A172 (cell line): ENCODE measurements at places on chromosomes 5 and 9.

- no peak for DNase-seq
Observed at GRCh38 chr9:68751556-68751955, 46.5 kb downstream of the PIP5K1B start.

DNA sequence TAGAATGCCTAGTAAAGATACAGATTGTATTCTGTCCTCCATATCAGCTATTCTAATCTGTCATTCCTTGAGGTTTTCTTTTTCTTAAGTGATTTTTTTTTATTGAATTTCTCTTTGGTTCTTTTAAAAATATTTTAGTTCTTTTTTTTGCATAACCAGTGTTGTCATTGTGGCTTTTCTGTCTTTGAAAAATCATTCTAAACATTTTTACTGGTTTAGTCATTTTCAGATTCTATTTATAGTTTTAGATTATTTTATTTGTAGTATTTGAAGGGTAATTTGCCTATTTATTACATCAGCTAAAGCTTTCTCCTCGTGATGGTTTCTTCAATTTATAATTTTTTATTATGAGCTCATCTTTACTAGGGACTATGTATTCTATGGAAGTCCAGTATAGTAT is 78.1 kb downstream of the NDUFAF2 start:
- no peak for DNase-seq

GRCh38 chr5:35543408-35543807 is 74.3 kb upstream of the SPEF2 start:
- no peak for DNase-seq

DNA sequence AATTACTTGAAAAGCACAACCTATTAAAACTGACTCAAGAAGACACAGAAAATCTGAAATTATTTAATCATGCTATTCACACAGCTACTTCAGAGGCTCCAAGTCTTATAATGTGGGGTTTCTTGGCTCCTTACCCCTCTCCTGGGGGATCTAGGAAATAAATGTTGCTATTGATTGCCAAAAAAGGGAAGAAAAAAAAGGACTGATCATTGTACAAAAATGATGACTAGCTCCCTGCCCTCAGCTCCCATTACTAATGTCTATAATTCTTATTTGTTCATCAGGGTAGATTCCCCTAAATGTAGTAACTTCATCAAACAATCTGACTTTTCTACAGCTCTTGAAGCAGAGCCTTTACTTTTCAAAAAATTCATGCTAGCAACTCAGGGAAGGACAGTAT is 3.3 kb upstream of the SMC5 start:
- DNase-seq = no peak

GRCh38 chr5:68884144-68884754 is 209.6 kb upstream of the SLC30A5 start:
- no peak for DNase-seq

DNA sequence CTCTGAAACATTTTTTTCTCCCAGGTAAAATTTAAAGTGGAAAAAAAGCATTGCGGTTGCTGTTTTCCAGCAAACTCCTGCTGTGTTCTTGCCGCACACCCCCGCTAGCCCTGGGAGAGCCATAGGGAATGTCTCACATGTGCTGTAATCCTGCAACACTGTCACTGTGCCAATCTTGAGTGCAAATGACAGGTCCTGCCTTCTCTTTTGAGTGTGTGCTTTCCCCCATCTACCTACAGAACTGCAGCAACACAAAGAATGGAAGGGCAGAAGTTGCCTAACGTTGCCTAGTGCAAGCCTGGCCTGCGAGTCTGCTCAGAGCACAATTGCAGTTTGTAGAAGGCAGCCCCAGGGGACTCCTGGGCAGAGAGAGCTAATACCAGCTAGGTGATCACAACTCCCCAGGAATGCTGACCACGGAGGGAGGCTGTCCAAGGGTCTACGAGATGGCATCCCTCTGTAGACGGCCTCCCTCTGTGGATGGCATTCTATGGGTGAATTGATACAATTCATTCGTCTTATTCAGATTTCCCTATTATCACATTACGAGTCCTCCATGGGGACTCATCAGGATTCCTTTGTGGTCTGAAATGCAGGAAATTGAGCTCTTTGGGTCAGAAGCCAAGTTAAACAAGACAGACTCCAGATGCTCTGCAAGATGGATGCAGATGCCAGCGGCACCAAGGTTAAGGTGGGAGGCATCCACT is 172.6 kb upstream of the S1PR3 start:
- DNase-seq = peak; percentile 69

DNA sequence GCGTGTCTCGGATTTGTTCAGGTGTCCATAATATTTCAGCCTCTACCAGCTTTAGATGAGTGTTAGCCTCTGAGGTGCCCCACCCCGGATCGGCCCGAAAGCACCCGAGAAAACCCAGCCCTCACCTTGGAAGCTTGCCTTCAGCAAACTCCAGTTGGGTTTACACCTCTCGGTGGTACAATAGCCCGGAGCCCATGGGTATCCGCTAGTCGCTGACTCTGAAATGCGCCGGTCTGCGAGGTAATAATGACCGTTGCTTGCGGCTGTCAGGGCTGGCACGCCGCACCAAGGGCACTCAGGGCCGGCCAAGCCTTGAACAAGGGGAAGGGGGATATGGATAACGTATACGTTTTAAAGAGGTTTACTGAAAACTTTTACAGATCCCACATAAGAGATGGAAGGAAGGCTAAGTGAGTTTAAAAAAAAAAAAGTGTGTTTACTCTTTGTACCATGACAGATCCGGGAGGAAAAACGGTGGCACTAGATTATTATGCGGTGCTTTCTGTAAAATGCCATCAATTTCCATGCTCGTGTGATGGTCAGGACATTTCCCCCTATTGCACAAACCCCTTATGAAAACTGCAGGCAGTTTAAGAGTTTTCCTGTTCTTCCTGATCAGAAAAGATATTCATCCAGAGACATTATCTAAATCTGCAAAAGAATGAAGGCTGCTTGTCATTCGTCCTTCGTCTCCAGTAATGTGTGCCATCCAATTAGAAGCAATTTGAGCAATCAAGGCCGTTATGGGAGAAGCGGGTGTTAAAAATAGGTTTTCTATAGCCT is 124.2 kb downstream of the TMEM161B start:
- DNase-seq = no peak

- DNase-seq = no peak
Observed at GRCh38 chr9:3887221-3887653, 361.4 kb upstream of the RFX3 start.

- no peak for DNase-seq
Observed at GRCh38 chr5:156706631-156707030, 143.5 kb upstream of the PPP1R2B start.

DNA sequence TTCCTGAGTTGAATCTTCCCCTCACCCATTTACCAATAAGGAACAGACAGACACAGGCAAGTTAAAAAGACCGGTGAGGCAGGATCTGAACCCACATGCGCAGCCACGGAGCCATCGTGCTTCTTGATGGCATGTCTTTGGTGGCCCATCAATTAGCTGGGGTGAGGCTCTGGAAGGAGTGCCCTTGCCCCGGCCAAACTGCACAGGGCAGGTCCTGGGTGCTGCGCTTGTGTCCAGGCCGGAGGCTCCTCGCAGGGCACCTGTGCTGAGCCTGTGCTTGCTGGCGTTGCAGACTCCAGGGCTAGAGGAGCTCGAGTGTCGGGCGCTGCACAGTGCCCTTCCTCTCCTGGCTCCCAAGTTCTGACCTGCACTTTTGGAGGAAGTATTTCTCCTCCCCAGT is 66.4 kb downstream of the PSMB7 start:
- no peak for DNase-seq

- peak; percentile 54 for DNase-seq
Observed at GRCh38 chr9:16368237-16369087, 502.0 kb downstream of the BNC2 start.

DNA sequence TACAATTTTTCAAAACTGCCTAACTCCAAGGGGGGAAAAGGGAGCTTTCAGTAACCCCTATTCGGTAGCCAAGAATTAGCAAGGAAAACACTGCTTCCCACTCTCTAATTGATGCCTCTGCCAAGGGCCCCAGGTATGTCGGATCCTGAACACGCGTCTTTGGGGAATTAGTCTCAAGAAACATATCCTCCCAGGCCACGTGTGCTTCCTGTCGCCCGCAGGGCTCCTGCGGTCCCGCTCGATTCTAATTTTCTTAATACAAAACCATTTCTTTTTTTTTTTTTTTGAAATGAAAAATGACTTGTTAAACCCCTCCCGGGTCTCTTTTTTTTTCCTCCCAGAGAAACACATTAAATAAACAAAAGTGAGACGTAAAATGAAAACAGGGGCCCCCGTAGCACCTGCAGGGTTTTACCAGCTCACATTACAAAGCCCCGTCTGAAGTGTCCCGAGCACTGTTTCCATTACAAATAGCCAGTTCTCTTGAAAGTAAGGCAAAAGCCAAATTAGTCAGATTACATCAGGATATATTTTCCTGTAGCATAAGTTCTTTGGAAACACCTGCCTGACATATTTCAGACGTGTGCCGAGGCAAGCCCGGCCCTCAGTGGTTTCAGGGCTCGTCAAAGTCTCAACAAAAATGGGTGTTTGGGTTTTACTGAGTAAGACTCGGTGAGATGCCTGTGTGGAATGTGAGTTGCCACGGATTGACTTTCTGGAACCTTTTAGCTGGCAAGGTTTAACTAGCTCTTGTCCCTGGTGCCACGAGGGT is 21.5 kb downstream of the SMIM23 start:
- DNase-seq = no peak

GRCh38 chr9:1532171-1532570 is 482.0 kb downstream of the DMRT2 start:
- DNase-seq = no peak

GRCh38 chr5:112121258-112121657 is 297.8 kb downstream of the EPB41L4A start:
- DNase-seq = peak; percentile 31

- DNase-seq = peak; percentile 26
Observed at GRCh38 chr5:160311491-160312133, 752 bp downstream of the CCNJL start.

DNA sequence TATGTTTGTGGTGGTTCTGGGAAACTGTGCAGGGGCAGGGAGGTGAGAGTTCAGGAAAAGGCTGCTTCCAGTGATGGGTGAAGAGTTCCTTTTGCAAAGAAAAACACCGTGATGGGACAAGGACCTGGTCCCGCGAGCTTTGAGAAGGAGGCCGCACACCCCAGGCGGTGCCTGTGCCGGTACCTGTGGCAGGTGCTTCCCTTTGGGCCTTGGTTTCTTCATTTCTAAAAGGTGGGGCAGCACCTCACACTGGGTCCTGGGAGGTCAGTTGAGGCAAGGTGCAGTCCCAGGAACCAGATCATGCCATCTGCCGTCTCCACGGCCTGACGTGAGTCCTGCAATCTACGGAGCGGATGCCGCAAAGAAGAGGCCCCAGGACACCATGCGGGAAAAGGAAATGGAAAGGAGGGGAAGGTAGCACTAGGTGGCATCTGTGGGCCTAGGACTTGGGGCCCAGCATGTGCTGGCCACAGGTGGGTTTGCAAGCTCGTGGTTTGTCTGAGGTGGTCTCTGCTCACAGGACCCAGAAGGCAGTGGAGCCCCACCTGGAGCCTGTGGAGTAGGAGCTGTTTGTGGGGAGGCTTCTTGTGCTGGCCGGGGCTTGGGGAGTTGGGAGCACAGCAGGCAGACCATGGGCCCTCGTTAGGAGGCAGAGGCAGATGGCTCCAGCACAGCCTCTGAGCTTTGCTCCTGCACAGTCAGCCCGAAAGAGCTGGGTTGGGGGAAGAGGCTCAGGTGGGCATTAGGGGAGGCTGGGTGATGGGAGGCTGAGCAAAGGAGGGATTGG is 131.6 kb downstream of the CACNA1B start:
- DNase-seq = no peak

GRCh38 chr9:97299809-97300414 is 7.5 kb upstream of the CCDC180 start:
- no peak for DNase-seq

GRCh38 chr5:79297661-79298060 is 61.7 kb downstream of the JMY start:
- no peak for DNase-seq

DNA sequence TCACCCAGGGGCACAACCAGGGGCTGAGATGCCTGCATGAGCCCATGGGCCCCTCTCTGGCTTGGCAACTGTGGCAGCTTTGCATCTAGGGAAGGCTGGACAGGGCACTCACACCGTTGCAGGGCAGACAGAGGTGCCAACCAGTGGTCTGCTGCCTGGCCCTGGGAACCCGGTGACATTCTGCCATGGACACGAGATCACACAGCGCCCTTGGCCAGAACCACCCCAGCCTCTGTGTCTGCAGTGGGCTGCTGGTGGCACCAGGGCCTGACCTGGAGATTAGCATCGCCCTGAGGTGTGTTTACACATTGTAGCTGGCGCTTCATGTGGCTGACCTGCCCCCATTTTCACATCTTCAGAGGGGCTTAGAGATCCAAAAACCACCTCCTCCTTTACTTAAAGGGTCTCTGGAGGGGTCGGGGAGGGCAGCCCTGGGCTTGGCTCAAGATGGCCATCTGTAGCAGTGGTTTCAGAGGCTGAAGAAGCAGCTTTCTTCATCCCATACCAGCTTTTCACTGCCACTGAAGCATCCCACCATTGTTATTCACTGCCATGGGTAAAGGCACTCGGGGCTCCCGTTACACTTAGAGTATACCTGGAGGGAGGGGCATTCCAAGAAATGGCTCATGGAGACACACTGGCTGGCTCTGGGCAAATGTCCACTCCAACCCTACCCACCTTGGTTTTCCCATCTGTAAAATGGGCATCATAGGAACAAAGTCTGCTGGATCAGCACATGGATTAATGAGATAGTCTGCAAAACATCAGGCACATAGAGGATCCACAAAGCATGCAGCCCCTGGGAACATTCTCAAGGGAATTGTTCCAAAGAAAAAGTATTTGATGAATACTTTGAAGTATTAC is 11.4 kb downstream of the DCANP1 start:
- DNase-seq = no peak

DNA sequence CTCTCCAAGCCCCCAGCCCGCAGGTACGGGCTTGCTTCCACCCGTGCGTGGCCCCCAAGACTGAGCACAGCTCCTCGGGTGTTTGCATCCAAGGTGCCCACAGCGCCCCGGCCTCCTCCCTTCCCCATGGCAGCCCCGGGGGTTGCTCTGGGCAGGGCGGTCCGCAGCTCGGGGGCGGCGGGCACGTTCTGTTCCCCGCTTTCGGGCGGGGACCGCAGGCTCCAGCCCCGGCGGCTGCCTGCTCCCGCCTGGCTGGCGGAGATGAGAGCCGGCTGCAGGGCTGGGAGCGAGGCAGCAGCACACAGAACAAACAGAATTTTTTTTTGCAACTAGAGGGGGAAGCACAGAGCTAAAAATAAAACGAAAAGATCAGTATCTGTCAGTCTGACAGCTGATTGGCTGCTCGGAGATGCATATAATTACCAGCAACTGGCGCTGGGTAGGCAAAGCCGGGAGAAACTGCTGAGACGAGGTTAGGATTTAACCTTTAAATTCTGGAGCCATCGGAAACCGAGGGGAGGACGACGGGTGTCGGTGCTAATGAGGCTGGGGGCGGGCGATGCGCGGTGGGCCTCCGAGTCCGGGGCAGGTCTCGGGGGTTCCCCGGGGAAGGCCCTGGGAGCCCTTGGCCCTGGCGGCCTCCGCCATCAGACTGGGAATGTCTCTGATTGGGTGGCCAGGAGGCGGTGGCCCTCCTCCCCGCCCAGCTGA is 142.7 kb upstream of the IER5L start:
- peak; percentile 82 for DNase-seq

GRCh38 chr9:96619491-96620180 is at the start of gene CDC14B:
TSS of gene CDC14B (minus strand) at chr9:96619843. CDS start at chr9:96619378, 465 bp downstream.
- DNase-seq = peak; percentile 95

- no peak for DNase-seq
Observed at GRCh38 chr9:18666986-18667772, 193.2 kb downstream of the ADAMTSL1 start.
